ENCODE measurements at places on chromosomes 2 and 18.

- DNase-seq, result no peak
Measured at GRCh38 chr2:206890926-206891325, 48.4 kb upstream of the CPO start.

- DNase-seq, result peak; percentile 60
Measured at GRCh38 chr2:226802573-226802972, 3.0 kb upstream of the IRS1 start.

DNA sequence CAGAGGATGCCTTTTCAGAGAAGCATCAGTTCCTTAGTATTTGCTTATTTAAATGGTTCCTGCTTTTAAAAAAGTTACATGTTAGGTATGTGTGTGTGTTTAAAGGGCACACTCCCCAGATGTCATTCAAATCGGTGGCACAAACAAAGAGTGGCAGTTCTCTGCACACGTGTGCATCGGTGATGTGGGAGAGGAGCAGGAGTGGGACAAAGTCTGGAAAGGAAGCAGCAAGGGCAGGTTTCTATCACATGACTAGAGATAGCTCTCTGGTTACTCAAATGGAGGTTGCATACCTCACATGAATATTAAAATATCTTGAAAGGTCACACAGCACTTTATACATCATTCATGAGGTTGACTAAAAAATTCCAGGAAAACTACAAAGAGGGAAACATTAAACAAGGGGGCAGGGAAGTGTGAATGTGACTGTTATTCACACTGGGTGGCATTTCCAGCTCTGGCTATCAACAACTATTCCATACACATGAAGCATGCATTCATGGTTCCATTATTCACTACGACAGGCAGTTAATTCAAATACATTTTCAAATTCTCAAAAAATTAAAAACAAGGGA lies 64.7 kb downstream of the SEPTIN10 start:
- DNase-seq, result no peak

- no peak for DNase-seq
Measured at GRCh38 chr2:110875384-110875725, 143.0 kb downstream of the ACOXL start.

DNA sequence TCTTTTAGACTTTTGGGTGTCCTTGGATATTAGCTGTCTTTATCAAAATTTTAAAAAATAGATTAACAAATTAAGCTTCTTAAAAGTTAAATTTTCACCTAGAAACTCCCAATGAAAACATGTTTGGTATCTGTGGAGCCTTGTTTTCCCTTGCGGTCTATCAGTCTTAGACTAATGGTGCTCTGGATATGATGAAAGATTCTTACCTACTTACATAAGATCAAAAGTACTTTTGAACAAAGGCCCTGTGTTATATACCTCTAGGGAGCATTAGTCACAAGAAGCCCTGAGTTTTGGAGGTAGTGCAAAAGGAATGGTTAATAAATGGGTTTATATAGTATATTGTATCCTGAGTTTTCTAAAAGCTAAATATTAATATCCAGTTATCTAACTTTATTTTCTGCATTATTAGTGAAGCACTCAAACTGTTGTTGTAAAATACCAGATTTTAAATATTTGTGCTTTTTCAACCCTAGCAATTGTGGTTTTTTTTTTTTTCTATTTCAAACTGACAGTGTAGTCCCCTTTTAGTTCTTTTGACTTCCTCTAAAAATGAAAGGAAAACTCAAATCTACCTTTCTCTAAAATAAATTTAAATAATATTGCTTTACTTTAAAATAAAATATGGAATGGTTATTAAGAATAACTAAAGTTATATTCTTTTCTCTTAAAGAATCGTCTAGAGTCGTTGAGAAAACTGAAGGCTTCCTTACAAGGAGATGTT lies 18.1 kb downstream of the NDC80 start:
- DNase-seq, result no peak

DNA sequence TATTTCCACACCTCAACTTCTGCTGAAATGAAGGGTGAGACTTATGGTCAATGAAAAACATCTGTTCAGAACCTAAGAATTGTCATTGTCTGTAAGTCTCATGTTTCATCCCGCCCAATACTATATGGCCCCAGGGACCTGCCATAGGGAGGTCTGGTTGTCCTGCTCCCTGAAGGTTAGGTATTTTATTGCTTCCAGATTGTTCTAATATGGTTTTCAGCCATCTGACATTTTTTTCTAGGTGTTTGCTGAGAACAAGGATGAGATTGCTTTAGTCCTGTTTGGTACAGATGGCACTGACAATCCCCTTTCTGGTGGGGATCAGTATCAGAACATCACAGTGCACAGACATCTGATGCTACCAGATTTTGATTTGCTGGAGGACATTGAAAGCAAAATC lies 7.3 kb downstream of the XRCC5 start:
- DNase-seq, result no peak

DNA sequence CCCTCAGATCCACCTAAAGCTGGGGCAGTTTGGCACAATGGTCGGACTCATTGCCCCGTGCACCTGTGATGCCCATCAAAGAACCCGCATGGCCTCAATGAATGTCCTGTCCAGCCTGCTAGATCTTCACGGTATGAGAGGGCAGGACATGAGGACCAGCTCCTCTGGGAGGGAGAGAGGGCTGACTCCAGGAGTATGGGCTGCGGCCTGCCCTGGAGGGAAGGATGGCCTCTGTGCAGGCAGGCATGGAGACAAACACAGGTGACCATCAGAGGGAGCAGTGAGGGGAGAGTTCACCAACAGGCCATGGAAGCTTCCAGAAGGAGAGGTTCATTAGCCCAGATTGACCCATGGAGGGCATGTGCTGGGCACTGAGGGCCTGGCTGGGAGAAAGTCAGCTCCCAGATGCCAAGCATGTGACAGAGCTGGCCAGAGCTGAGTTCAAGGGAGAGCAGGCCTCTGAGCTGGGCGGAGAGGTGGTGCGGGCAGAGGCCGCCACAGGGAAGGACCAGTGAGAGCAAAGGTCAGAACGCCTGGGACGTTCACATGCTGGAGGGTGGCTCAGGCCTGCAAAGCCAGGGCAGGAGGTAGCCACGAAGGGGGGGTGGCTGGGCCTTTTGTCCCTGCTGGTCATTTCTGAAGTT lies 36.2 kb downstream of the HJURP start:
- no peak for DNase-seq

GRCh38 chr2:201909961-201910361 lies 103.6 kb downstream of the CDK15 start:
- DNase-seq, result no peak

GRCh38 chr2:220687231-220687843 lies 884.8 kb downstream of the EPHA4 start:
- DNase-seq, result peak; percentile 47

Data from glomerular endothelial cell (primary cell).